ENCODE measurements at places on chromosomes 5 and 9. TPM values are rescaled to one million over a fixed set of nuclear protein-coding genes. Genes with fewer than 3 reads are reported as not detected.

GRCh38 chr5:157371655-157372471 lies 88.2 kb upstream of the NIPAL4 start:
- DNase-seq, result no peak

GRCh38 chr5:104295991-104296390 lies 733.4 kb upstream of the NUDT12 start:
- no peak for DNase-seq

DNA sequence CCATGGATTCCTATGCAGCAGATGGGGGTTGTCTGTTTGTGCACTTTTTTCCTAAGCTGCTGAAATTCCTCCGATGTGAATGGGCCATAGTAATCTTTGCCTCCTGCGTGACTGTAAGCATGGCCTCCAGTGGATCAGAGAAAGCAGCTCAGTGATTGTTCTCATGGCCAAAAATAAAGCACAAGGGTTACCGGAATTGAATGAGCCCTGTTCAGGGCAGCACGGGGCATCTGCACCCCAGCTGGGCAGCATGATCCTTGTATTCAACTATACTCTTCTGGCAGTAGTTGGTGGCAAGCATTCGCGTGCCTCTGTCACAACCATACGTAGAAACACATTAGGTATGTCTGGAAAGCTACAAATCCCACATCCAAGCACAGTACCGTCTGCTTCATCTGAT lies 193.9 kb downstream of the RORB start:
- no peak for DNase-seq

DNA sequence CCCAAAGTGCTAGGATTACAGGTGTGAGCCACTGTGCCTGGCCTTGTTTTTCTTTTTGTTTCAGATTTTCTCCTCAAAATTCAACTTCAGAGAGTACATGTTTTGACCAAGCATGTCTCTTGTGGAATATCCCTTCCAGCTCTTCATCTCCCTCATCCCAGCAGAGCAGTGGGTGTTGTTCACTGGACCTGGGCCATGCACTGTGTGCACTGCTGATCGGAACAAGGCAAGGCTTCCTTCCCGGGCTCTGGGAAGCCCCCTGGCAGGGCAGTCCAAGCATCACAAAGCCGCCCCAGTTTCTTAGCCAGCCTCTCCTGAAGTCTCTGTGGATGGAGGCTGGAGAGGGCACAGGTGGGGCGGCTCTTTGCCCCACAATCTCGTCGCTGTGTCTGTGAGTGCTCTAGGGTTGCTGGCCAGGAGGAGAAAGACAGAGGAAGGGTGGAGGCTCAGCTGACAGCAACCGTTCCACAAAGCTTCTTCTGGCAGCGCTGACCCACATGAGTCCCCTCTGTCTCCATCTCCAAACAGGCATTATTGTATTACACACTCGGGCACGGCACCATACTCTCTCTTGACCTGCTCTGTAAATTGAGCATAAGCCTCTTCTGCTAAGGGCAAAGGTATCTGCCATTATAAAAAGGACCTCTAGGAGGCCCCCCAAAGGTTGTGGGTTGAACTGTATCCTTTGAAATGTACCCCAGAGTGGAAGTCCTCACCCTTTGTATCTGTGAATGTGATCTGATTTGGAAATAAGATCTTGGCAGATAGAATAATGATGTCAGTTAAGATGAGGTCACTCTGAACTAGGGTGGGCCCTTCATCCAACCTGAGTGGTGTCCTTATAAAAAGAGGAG lies 89.6 kb downstream of the TARS1 start:
- no peak for DNase-seq

DNA sequence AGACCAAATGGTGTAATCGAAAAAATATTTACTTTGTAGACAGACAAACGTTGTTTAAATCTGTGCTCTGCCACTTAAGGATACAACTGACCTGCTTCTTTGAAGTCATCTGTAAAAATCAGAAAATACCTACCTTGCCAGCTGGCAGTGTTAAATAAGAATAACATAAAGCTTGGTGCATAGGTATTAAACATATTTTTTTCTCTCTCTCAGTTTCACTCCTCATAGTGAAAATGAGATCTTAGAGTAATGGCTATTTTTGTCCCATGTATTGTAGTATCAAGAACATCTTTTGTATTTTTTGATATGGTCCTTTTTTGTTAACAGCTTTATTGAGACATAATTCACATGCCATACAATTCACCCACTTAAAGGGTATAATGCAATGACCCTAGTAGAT lies 17.9 kb upstream of the RANBP17 start:
- no peak for DNase-seq

Gene TUSC1
- not detected for total RNA-seq

- no peak for DNase-seq
Measured at GRCh38 chr9:2872931-2873323, 29.0 kb upstream of the PUM3 start.

Gene TLX3
- not detected for total RNA-seq

Gene GABBR2
- not detected for total RNA-seq

DNA sequence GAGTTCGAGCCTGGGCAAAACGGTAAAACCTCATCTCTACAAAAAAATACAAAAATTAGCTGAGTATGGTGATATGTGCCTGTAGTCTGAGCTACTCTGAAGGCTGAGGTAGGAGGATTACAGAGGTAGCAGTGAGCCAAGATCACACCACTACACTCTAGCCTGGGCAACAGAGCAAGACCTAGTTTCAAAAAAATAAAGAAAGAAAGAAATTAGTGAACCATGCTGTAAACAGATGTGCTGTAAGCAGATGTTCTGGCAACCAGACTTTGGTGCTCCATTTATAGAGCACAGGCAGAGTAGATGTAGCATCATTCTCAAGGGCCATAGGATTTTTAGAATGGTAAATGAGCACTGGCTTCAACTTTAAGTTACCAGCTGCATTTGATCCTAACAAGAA lies 115.4 kb downstream of the ST8SIA4 start:
- no peak for DNase-seq

DNA sequence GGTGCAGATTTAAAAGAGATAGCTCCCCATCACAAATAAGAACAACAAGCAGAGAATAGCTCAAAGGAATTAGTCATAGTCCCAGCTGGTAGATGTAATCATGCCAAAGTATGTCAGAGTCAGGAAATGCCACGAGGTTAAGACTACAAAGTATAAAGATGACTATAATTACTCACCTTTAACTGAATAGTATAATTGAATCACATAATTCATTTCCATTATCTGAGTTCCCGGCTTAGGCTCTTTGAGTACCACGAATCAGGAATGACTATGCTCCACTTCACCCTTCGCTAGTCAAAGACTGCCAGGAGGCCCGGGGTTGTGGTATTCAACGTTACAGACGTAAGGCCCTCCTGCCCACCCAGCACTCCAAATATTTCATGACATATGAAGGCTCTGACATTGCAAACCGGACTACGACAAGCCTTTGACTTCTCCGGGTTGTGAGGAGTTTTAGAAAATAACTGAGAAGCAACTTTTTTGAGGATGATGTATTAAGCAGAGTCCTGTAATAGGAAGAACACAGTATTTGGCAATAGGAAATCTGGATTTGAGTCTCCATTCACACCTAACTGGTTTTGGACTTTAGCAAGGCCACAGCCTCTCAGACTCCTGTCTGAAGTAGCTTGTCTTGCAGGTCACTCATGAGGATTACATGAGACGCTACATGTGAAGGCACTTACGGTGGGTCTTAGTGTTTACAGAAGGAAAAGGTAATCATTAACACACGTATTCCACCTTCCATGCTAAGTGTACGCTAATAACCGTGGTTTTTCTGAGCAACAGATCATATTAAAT lies 64.6 kb downstream of the ENC1 start:
- no peak for DNase-seq

DNA sequence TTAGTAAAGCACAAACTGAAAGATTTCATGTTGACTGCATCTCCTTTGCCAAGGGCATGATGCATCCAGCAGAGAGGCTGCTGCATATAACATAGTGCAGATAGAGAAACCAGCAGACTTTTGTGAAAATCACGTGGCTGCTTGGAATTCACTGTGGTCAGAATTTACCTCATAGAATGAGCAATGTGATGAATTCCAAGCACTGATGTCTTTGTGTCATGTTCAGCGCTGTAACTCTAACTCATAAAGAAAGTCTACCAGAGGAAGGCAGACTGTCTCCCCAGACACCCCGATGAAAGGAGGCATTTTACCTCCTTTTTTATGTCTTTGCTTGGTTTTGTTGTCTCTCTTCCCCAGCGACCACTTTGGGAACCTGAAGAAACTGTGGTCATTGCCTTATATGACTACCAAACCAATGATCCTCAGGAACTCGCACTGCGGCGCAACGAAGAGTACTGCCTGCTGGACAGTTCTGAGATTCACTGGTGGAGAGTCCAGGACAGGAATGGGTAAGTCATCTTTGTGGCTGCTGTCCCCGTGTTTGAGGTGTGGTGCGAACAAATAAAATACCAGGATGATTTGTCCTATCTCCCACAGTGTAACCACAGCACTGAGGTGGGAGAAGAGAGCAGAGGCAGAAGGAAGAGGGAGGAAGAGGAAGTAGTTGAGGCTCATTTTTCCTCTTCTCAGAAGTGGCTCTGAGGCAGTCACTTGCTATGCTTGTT lies 42.0 kb downstream of the ITK start:
- no peak for DNase-seq

GRCh38 chr9:86349271-86349670 lies 4.9 kb downstream of the TUT7 start:
- DNase-seq, result no peak

DNA sequence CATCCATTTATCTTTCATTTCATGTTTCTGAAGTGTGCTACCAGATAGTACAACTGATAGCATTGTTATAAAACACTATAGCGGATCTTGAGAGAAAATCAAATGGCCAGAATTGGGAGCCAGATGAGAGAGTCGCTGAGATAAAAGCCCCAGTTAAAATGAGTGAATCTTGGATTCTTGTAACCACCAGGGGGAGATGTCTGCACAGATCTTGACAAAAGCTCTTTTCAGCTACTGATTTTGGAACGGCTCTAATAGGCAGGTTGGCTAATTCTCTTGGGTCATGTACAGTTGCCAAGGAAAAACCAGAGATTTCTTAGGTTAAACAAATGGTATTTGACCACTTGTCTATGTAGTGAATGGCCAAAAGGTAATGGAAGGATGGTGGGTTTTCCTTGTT lies 21.7 kb downstream of the F2RL2 start:
- peak; percentile 52 for DNase-seq

- DNase-seq, result peak; percentile 4
Measured at GRCh38 chr5:146390469-146390868, 51.8 kb downstream of the POU4F3 start.

DNA sequence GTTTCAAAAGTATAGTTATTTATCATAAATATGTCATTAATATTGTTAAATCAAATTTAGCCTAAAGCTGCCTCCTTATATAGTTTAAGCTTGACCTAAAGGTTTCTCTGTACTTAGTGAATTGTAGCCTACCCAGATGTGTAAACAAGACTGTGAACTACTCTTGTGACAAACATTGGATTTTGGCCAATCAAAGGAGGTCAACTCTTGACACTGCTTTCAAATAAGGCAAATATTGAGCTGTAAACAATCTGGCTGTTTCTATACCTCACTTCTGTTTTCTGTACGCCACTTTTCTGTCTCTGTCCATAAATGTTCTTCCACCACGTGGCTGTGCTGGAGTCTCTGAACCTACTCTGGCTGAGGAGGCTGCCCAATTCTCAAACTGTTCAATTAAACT lies 51.2 kb downstream of the FXN start:
- DNase-seq, result peak; percentile 61

GRCh38 chr9:122536134-122536533 lies 9.0 kb upstream of the OR1N1 start:
- no peak for DNase-seq

- peak; percentile 52 for DNase-seq
Measured at GRCh38 chr5:37696190-37697021, 143.4 kb downstream of the GDNF start.

Gene FYB1
- not detected for total RNA-seq

- DNase-seq, result no peak
Measured at GRCh38 chr5:127571314-127572131, 54.1 kb downstream of the PRRC1 start.

- no peak for DNase-seq
Measured at GRCh38 chr9:38235244-38235643, 157.3 kb upstream of the ALDH1B1 start.

- no peak for DNase-seq
Measured at GRCh38 chr9:115398996-115399395, 281.0 kb upstream of the TNC start.

Gene DMGDH
- total RNA-seq, result 7.9 TPM

Gene FAM221B
- total RNA-seq, result not detected

Gene MSX2
- total RNA-seq, result not detected

- no peak for DNase-seq
Measured at GRCh38 chr5:163497315-163497714, 8.1 kb upstream of the MAT2B start.

Gene KCNMB1
- total RNA-seq, result not detected

DNA sequence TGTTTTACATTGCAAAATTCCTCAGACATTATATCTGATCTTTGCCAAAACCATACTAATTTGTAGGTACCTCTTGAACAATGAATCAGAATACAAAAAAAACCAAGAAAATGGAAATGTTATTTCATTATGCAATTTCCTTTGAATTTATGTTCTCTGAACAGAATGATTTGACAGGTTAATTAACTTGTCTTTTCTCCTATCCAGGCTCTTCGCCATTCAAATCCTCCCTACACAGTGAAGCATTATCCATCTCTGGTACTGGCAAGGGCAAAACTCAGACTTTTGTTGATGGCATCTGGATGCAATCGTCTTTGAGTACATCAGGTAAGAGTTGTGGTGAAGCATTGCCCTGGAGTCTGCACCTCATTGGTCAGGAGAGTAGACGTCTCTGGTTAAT lies 655.7 kb upstream of the ITGA1 start:
- no peak for DNase-seq

Gene LCN2
- total RNA-seq, result 0.38 TPM

Gene PCDHGA8
- total RNA-seq, result 0.08 TPM

Gene SMIM33
- total RNA-seq, result not detected

DNA sequence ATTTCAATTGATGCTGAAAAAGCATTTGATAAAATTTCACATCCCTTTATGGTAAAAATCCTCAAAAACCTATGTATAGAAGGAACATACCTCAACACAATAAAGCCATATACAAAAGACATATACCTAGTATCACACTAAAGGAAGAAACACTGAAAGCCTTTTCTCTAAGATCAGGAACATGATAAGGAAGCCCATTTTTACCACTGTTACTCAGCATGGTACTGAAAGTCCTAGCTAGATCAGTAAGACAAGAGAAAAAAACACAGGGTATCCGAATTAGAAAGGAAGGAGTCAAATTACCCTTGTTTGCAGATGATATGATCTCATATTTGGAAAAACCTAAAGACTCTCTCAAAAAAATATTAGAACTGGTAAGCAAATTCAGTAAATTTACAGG lies 350.2 kb upstream of the PDE4D start:
- no peak for DNase-seq

- no peak for DNase-seq
Measured at GRCh38 chr9:4739587-4740387, 1.2 kb downstream of the AK3 start.

Gene FSTL4
- total RNA-seq, result 1.9 TPM

Gene LCN1
- total RNA-seq, result not detected

Gene LECT2
- total RNA-seq, result not detected

DNA sequence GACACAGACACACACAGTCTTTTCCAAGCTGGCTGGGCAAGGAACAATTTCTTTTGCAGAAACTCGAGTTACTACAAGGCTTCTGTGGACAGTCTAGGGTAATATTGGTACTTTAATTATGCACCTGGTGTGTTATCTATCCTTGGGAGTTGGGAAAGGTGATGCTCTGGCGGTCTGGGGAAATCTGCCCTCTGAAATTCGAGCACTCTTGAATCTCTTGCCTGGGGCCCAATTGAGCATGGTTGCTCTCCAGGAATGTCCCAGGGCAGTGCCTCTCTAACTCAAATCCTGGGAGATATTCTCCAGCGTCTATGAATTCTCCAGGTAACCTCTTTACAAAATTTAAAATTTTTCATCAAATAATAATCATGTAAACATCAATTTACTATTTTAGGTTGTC lies 69.3 kb downstream of the KCNIP1 start:
- no peak for DNase-seq
